SK-N-MC (cell line): ENCODE measurements at places on chromosomes 5 and 9.

- DNase-seq: no peak
These were observed 3.0 kb upstream of the CCNG1 start for GRCh38 chr5:163434401-163434866.

- DNase-seq: no peak
These were observed 61.5 kb downstream of the TSTD2 start for GRCh38 chr9:97571664-97572063.

- no peak for DNase-seq
These were observed 146.1 kb upstream of the HMHB1 start for GRCh38 chr5:143665866-143666265.

DNA sequence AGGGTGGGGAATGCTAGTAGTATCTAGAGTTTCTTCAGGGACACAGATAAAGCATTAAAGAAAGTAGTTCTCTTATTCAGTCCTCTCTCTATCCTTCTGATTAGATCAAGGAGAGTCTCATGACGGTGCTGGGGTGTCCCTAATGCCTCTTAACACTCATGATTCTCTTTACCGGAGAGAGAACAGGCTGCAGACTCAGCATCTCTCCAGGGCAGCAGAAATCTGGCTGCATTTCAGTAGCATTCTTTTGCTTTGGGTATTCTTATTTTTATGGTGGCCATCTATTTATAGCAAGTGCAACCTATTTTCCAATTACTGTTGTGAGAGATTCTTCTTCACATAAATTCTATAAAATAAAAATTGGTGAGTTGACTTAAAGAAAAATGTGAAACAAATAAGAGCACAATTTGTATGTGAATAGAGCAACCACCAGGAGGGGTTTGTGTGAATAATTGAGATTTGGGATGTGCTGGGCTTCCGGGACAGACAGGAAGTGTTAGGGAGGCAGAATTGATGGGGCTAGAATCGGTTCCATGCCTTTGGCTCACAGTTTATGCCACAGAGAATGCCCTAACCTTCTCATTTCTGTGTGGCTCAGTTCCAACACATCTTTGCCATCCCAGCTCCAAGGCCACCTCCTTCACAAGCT is 23.8 kb upstream of the BOD1 start:
- DNase-seq: no peak

- no peak for DNase-seq
These were observed 11.2 kb downstream of the ALG2 start for GRCh38 chr9:99210572-99210971.

- no peak for DNase-seq
These were observed 150.6 kb downstream of the PRR16 start for GRCh38 chr5:120614531-120615180.

DNA sequence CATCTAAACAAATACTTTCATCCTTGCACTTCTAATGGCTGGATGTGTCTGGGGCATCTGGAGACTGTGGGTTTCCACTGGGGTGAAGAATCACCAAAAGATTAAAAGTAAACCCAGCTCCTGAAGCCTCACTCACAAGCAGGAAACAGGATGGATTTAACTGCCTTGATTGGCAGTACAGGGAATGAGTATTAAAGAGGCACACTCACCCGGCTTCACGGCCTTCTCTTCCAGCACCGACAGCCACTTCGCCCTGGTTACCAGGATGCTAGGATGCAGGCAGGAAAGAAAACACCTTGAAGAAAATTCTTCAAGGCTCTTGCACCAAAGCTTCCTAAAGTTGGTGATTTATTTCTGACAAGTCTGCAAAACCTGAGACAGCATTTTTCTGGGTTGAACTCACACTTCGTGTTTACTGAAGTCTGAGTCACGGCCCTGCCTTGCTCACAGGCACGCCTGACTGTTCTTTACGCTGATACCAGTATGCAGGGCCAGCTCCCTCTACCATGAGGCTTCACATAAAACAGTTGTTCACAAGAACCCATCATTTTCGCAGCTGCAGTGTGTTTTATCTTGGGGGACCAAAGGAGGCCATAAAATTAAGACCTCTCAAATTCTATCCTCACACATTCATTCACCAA is 56.5 kb upstream of the ZNF354A start:
- DNase-seq: no peak

DNA sequence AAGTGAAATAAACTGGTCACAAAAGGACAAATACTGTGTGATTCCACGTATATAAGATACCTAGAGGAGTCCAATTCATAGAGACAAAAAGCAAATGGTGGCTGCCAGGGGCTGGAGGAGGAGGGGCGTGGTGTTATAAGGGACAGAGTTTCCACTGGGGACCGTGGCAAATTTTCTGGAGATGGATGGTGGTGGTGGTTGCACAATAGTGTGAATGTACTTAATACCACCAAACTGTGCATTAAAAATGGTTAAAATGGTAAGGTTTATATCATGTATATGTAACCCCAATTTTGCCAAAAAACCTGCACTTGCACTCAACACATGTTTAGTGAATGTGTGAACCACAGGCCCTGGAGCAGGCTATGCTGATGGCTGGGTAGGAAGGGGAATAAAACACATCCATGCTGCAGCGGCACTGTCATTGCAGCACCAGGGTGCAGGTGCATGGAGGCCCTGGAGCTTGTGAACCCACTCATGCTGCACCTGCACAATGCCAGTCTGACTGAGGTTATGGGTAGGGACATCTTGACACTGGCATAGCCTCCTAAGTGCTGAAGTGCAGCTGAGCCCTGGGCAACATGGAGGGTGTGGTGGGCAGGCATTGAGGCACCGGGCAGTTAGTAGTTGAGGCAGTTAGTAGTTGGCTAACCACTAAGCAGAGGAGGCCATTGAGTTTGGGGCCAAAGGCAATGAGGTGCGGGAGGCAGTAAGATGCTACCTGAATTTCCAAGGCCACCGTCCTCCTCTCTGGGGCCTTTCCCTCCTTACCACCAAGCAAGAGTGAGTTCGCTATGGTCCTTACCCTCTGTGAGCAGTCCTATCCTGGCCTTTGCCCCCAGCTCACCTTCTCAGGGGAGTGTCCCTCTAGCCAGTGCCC is 3.5 kb upstream of the PHF2 start:
- no peak for DNase-seq

DNA sequence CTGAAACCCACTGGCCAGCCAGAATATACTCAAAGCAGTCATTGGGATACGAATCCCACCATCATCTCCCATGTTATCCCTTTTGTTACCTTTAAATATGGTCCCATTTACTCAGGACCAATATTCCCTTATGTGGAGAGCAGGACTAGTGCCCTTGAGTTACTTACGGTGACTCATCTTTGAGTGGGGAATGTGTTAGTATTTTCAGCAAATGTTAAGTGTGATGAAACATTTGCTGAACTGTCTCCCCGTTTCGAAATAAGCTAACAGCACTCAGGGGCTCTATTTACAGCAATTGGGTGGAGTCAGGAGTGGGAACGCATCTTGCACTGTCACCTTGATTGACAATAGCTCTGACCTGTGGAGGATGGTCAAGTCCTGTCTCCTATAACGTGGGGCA is 67.4 kb downstream of the CTSL start:
- DNase-seq: no peak

GRCh38 chr9:111037708-111038330 is 451 bp downstream of the LPAR1 start:
- no peak for DNase-seq

DNA sequence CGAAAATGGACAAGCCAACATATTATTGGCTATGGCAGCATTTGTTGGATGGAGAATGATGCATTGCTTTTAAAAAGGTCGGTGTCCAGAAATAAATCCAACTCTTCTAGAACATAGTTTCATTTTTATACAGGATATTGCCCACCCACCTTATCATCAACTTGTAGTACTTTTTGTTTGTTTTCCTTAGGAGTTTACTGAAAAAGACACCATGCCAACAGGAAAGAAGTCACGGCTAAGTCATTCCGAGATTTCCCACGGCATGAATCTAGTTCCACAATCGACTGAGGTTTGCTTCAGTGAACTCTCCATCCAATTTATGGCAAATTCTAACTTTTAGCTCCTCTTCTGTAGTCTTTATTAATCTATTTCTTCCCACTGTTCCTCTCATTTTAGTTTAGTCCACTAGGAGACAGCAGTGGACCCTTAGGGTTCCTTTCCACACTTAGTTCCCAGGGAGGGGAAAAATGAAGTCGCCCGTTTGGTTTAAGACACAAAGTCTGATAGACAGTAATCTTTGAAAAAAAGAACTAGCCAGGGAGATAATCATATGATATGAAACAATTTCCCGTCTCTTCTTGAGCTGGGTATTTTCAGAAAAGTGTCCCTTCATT is 237.5 kb downstream of the AP3B1 start:
- DNase-seq: no peak

DNA sequence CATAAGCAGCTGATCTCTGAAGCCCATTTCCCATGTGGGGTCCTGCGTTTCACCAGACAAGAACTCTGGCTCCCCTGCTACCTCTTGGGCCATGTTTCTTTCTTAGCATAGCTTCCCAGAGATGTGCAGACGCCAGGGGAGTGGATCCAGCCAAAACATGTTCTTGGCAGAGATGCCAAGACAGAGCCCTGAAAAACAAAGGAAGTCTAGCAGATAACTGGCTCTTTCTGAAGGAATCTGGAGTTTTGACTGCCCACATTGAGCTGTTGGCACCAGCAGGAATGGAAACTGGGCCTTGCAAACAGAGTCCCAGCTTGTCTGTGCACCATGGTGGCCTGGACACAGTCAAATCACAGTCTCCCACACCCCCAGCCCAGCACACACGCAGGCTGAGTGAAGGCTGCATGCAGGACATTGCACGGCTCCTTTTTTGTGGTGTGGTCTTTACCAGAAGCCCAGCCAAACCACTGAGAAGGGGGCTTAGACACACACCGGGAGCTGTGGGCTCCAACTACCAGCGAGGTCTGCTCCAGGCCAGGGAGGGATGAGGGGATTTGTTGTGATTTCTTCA is 114.7 kb downstream of the SNX18 start:
- no peak for DNase-seq

DNA sequence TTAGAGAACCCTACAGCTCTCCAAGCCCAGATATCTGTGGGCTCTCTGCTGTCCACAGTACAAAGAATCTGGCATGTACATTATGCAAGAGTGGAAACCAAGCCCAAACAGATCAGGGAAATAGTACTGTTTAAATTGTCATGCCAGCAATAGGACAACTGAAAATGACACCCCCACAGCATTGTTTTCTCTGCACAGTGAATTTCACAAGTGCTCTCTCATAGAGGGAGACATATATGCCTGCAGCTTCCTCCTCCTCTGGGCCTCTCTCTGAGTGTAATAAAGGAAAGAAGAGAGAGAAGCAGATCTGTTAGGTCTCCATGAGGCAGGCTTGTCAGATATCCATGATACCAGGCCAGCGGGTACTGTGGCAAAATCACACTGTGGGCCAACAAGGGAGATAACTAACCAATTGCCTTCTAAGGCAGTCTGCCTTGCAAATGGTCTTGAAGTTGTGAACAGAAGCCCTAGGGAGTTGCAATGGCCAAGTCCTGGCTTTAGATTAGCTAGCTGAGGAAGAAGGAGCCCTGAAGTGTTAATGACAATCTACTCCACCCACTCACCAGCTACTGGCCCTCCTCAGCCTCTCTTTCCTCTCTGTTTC is 54.4 kb upstream of the JMY start:
- no peak for DNase-seq

- no peak for DNase-seq
These were observed 439.6 kb downstream of the CSNK1G3 start for GRCh38 chr5:123951582-123951977.

GRCh38 chr5:10372726-10373709 is 19.5 kb downstream of the MARCHF6 start:
- DNase-seq: no peak

- no peak for DNase-seq
These were observed 32.7 kb downstream of the PCDHAC2 start for GRCh38 chr5:140998921-140999410.

DNA sequence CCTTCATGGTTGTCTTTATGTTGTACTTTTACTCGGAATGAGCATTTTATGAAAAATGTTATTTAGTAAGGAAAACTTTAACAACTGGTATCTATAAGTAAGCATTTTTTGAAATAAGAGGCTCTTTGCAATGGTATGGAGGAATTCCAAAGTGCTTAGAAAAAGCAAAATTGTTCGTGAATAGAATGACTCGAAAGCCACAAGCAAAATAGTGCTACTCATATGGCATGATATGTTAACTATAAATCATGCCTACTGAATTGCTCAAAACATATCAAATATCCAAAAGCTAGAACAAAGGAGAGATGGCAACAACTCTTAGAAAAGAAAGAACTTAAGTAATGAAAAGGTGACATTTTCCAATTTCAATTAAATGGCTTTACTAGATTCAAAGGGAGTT is 216.3 kb downstream of the KIAA0825 start:
- no peak for DNase-seq

- no peak for DNase-seq
These were observed 63.8 kb upstream of the RNF130 start for GRCh38 chr5:180135128-180135955.
